Cerebellum (tissue), 4 donors: ENCODE measurements at places on chromosomes 2 and 18. TPM values are rescaled to one million over a fixed set of nuclear protein-coding genes. Genes with fewer than 3 reads are reported as not detected.

DNA sequence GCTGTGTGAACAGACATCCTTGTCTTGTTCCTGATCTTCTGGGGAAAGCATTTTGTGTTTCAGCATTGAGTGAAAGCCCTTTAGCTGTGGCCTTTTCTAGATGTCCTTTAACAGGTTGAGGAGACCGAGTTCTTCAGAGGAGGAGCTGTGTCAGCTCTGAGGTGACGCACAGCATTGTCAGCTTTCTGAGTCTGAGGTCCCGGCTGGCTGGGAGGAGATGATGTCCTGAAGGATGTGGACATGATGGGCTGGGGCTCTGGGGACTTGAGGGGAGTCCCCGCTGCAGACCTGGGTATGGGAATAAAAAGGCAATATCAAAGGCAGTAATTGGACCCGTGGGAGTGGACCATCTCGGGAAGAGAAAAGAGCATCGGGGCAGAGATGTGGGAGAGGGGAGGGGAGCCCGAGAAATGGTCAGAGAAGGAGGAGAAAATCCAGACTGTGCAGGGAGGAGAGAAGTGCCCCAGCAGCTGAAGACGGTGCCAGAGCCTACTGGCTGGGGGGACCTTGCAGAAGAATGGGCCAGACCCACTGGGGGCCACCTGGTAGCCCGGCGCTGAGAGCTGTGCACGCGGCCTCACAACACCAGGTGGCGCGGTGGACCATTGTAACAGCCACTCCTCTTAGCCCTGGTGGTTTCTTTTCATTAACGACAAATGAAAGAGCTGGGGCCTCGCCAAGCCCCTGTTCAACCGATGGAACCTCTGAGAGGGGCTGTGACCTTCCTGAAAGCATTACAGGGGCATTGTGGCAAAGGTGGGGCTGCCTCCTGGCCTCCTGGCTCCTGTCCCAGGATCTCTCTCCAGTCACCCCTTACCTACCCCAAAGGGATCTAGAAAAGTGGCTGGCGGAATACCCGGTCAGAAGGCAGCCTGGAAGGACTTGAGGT lies 61.6 kb downstream of the ST3GAL5 start:
- DNase-seq: peak; percentile 79

DNA sequence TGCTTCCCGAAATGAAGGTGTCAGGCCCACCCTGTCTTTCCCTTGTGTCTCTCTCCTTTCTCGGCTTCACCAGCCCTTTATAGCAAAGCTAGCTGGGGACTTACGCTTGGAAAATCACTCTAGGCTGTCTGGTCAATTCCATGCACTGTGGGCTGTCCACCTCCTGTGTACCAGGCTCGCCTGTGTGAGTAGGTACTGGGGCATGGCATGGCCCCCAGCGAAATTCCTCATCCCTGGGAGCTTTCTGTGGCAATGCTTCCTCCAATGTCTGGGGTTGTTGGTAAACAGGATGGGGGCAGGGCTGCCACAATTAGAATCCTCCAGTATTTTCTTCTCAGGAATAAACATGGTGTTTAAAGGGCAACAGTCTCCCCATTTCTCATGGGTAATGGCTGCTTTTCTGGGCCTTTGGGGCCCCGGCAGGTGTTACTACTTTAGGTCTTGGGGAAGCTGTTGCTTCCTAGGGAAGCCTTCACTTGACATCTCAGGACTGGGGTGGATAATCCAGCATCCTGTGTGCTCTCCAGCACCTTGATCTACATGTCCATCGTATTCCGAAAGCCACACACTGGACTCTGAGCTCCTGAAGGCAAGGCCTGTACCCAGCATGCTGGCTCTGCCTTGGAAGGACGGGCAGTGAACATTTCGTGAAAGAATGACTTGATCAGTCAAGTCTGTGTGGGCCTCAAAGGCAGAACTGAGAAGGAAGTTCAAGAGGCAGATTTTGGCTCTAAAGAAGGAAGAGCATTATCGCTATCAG lies 21.1 kb downstream of the RHOB start:
- DNase-seq: no peak

GRCh38 chr18:7931763-7932162 lies 364.6 kb downstream of the PTPRM start:
- DNase-seq: no peak

DNA sequence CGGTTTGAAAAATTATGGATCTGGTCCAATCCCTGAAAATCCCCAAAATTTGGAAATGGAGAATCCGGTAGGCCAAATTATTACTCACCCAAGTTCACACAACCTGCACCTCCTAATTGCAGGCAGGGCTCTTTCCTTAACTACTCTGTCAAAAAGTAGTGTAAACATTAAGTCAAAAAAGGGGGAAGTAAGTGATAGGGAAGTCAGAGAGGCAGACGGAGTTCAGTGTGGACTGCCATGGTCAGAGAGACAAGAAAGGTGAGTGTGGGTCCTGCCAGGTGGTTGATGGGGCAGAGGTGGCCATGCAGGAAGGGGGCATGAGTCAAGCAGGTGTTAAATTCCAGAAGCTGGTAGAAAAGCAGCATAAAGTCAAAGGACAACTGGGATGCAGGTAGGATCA lies 104.7 kb upstream of the STPG4 start:
- DNase-seq: no peak

DNA sequence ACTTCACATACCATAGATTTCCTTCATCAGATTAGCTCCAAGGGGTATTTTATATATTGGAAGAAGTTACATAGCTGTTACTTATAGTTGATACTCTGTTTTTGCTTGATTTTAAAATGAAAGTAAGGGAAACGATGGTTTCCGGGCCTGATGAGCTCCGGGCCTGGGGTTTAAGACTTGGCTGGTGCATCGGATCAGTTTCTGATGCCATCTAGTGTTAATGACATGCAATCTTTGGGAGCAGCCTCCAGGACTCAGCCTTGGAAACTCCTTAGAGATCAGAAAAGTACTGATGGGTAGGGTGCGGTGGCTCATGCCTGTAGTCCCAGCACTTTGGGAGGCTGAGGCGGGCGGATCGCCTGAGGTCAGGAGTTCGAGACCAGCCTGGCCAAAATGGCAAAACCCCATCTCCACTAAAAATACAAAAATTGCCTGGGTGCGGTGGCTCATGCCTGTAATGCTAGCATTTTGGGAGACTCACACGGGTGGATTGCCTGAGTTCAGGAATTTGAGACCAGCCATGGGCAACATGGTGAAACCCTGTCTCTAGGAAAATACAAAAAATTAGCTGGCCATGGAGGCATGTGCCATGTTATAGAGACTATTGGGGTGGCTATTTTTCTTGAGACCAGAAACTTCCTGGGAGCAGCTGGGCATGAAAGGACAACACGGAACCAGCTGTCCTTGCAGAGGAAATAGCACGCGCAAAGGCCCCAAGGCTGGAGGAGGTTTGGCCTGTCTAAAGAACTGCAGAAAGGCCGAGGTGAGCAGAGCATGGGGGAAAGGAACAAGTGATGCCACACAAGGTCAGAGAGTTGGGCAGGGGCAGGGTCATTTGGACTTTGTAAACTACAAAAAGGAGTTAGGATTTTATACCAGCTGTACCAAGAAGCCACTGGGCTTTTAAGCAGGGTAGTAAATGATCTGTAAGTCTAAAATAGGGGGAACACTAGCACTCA lies 46.9 kb upstream of the CNOT11 start:
- DNase-seq: peak; percentile 70

DNA sequence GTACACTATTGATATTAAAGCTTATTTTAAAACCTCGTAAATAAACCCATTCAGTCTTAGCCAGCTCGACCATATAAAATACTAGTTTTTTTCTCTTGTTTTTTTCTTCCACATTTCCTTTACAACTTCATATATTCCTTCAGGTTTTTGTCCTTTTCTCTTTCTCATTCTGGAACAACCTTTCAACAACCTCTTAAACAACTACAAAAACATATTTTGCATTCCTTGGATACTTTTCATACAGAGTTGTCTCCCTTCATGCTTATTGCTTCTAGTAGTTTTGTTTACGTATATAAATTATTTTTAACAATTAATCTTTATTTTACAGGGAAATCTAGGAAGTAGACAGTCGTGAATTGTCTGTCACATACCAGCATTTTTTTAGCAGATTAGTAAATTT lies 41.2 kb downstream of the COMMD1 start:
- no peak for DNase-seq

DNA sequence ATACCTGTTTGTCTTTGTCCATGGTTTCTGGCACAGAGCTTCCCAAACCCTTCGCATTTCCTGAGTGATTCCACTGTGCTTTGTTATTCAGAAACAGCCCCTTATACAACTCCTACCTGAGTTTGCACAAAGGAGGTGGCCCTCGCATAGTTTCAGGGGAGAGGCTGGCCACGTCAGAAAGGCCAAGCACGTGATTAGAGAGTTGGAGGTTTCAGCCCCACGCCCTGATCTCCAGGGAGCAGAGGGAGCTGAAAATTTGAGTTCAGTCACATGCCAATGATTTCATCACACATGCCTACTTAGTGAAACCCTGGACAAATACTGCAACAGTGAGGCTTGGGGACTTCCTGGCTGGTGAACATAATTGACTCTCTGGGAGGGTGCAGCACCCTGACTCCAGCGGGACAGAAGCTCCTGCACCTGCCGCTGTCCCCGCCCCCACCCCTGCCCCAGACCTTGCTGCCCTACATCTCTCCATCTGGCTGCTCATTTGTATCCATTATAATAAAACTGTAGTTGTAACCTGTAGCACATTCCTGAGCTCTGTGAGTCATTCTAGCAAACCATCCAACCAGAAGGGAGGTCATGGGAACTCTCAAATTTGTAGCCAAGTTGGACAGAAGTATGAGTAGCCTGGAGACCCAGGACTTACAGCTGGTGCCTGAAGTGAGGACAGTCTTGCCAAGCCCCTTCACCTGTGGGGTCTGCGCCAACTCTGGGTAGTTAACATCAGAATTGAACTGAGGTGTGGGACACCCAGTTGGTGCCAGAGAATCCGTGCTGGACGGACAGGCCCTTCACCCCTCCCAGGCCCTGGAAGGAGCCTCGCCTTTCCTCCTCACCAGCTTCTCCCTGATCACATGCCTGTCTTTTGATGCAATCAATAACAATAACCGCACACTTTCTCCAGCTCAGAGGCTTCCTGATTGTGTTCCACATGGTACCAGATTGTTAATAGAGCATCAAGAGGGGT lies 224.3 kb downstream of the ANAPC1 start:
- DNase-seq: no peak

GRCh38 chr2:45700407-45701013 lies 49.0 kb downstream of the PRKCE start:
- no peak for DNase-seq

GRCh38 chr2:143264851-143265250 lies 135.6 kb downstream of the ARHGAP15 start:
- no peak for DNase-seq

DNA sequence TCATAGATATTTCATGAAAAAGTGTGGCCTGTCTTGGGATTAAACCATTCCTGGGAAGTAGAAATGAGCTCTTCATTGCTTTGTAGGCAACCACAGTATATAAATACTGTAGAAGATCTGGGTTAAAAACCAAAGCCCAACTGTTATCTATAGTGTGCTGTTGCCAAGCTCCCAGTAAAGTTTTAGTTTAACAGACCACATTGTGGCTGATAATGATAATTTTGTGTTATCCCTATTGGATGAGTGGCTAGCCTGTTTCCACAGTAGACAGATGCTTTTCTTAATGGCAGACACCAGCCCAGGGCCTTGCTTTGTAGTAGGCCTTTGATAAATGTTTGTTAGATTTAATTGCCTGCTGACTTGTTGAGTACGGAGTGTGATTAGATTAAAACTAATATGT lies 52.1 kb downstream of the FMNL2 start:
- DNase-seq: no peak

DNA sequence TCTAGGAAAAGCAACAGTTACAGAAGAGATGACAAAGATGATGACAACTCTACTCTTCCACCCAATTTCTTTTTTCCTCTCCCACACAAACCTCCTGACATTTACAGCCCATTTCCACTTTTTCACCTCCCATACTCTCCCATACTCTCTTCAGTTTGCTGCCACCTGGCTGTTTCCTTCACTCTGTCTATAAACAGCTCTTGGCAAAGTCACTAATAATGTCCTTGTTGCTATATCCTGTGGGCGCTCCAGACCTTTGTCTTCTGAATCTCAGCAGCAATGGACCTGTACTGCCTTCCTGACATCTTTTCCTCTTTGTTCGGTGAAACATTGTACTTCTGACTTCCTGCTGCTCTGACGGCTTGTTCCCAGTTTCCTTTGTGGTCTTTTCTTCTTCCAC lies 60.7 kb upstream of the CAVIN2 start:
- DNase-seq: no peak

- DNase-seq: no peak
Observed at GRCh38 chr2:7515327-7515726, 598.1 kb downstream of the RNF144A start.

DNA sequence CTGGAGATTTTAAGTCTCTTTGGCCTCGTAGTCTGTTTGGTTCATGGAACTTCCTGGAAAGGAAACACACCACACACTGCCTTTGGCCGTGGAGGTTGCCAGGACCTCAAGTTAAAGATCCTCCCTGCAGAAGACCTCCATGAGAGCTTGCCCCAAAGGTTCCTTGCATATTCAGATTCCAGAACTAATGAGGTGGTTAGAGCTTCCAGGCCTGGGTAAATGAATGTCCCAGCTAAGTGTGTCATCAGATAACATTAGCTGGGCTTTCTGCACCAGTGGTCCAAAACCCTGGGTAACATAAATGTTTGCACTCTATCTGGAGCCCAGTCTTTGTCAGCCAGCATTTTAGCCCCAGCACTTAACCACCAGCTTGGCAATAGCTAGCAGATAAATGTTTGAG lies 122.1 kb upstream of the EML6 start:
- no peak for DNase-seq

GRCh38 chr2:16048466-16048865 lies 108.1 kb downstream of the MYCN start:
- DNase-seq: no peak

DNA sequence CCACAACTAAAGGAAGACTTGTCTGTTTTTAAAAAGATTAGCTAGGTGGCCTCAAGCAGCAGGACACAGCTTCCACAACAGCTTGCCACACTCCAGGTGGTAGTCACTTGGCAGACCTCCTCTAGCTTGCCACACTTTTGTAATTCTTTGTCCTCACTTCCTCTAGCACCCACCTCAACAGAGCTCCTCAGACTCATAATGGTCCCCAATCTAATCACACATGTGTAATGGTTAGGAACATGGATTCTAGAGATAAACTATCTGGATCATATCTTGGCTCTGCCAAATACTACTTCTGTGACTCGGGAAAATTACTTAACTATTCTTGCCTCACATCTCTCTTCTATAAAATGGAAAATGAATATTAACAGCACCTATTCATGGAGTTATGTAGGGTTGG lies 3.5 kb downstream of the SNRNP200 start:
- no peak for DNase-seq

DNA sequence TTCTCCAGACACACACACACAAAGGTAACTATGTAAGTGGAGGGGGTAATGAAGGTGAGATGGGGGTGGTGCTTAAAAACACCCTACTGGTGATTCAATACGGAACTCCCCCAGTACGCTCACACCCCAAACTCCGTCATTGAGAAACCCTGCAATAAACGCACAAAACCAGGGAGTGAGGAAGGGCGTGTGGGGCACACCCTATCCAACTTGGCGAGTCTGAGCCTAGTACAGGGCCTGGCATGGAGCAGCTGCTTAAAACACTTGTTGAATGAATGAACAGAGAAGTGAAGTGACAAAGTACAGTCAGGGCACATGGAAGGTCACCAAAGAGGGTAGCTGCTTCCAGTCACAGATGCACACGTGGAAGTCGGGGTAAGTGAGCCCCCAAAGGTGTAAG lies 146.8 kb upstream of the SMAD2 start:
- DNase-seq: no peak

- no peak for DNase-seq
Observed at GRCh38 chr2:69026026-69026425, 13.0 kb downstream of the ANTXR1 start.

Gene ELAC1
- total RNA-seq: 7.8 TPM

Gene INO80C
- total RNA-seq: 10.3 TPM

Gene KIF5C
- total RNA-seq: 340 TPM

Gene MROH2A
- total RNA-seq: not detected

Gene ASNSD1
- 63.5 TPM for total RNA-seq

Gene FHL2
- total RNA-seq: 2.5 TPM

Gene UBXN2A
- total RNA-seq: 29.3 TPM
